ENCODE measurements at places on chromosomes 2 and 18.

- DNase-seq, result no peak
Observed at GRCh38 chr2:47520302-47520630, 117.3 kb downstream of the MSH2 start.

DNA sequence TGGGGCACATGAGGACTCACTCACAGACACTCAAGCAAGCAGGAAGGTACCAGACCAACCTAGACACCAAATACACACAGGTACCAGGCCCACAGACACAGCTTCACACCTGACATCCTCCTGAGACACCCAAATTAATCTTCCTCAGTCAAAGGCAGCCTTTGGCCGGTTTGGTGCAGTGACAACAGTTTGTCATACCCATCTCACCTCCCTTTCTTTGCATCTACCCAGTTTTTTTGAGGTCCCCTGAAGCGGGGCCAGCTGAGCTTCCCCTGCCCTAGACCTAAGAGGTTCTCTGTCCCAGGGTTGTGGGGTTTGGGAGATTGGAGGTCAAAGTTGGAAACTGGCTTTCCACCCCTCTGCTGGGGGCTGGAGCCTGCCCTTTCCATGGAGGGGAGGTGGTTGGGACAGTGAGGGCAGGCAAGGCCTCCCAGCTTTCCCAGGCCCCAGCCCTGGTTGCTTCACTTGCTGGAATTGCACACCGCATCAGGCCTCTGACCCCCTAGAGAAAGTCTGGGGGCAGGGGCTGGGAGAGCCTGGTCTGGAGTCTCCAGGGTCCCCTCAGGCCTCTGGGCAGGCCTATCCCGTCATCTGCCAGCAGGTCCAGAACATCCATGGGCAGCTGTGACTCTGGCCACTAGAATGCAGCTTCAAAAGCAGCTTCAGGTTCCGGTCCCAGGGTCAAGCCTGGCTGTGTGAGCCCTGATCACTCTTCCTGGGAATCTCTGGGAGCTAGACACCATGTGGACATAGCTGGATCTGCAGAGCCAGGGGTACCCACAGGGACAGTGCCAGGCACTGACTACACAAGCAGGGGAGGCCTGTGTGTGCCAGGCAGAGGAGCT is 12.5 kb upstream of the TEX261 start:
- DNase-seq, result no peak

DNA sequence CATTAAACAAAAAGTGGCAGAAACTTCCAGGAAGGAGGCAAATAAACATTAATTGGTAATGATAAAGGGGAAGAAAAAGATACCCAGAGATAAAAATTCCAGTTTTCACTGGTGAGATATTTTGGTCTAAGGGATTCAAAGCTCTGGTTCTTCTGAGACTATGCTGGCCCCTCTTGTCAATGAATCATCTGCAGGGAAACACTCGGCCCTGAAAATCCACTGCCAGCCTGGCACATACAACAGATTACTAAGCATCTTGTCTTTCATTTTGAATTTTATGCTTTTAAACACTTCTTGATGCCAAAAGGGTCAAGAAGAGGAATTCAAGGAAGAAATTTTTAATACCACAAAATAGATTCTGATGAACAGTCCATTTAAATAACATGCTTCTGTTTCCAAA is 1603.8 kb upstream of the ZEB2 start:
- DNase-seq, result no peak

- DNase-seq, result no peak
Observed at GRCh38 chr18:57121542-57122112, 25.3 kb upstream of the BOD1L2 start.

DNA sequence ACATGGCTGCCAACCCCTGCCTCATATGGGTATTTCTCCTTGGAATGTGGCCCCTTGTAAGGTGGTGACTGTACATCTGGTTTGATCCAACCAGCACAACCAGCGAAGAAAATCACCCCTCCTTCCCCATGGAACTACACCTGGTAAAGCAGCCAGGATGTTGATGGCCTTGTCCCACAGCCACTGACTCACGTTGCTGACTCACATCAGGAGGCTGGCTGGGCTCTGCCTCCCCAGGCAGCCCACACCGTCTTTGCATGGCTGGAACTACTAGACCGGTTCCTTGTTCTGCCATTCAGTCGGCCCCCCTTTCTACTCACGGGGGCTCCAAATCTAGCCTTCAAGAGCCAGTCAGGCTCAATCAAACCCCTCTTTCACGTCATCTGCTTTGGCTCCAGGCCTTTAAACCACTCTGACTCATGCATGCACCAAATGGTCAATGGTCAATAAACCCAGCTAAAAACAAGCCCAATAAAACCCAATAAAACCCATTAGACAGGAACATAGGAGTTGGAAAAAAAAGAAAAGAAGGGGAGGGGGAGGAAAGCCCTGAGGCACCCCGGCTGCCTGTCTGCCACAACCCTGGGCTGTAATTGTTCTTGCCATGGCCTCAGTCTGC is 114.8 kb downstream of the PLB1 start:
- DNase-seq, result peak; percentile 66

DNA sequence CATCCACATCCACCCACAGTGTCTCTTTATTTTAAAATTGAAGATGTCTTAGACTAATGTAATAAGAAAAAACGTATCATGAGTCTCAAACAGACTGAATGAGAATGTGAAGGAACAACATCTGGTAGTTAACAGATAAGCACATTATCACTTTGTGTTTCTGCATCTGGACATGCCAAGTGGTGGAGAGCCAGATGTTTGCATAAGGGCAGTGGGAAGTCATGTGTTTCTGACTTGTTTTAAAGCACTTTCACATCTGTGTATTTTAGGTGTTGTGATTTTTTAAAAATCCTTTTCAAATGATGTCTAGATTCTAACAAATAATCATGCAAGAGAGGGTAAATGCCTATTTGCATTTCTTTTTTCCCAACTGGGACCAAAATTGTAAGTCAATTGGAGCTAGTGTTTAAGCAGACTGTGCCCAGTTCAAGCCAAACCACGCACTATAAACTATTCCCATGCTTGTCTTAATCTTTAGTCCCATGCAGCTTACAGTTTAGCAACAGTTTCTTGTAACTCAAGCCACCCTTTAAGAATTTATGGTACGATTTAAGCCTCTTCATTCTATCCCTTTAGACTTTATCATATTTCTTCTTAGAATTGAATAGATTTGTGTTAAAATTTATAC is 272.7 kb upstream of the DOK6 start:
- no peak for DNase-seq

GRCh38 chr2:18284331-18284730 is 276.1 kb downstream of the RDH14 start:
- DNase-seq, result no peak

- DNase-seq, result no peak
Observed at GRCh38 chr18:40159141-40160017, 1795.7 kb upstream of the PIK3C3 start.

GRCh38 chr2:157447031-157447430 is 3.1 kb upstream of the CYTIP start:
- no peak for DNase-seq

GRCh38 chr2:151486053-151486452 is 76.4 kb downstream of the RIF1 start:
- DNase-seq, result no peak

- DNase-seq, result peak; percentile 89
Observed at GRCh38 chr2:239267288-239267951, 133.4 kb downstream of the HDAC4 start.

- no peak for DNase-seq
Observed at GRCh38 chr18:3447068-3447894, 2.7 kb upstream of the TGIF1 start.

GRCh38 chr2:59256290-59256689 is 1015.2 kb upstream of the FANCL start:
- DNase-seq, result no peak

GRCh38 chr2:240997856-240998705 is at the start of gene SNED1:
SNED1 (plus strand) TSS chr2:240998618; CDS start chr2:240998838, 220 bp downstream.
- peak; percentile 70 for DNase-seq

DNA sequence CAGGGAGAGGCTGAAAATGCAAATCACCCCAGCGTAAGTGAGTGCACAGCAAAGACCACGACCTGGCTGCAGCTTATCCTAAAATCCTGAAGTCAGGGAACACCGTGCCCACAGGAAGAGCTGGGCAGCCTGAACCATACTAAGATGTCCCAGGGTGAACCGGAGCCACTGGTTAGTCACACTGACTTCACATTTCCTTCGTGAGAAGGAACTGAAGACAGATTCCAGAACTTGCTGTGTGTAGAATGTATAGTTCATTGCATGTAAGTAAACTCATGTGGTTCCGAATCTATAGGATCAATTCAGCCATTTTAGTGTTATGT is 84.6 kb upstream of the NDUFV2 start:
- DNase-seq, result no peak

DNA sequence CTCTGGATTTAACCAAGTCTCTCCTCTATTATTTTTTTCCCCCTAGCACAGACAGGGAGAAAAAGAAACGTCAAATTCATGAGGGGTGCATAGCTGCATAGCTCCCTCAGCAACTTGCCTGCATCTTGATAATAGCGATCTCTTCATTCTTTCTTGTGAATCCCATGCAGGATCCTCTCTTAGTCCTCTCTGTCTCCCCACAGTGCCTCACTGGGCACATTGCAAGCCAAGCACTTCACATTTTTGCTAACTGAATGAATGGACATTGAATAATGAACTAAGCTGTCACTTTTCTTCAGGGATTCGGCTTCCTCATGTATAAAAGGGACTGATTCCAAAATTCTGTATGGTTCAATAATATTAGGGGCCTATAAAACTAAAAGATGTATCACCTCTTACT is 2.9 kb upstream of the EPB41L3 start:
- no peak for DNase-seq

- DNase-seq, result no peak
Observed at GRCh38 chr2:53174539-53174938, 593.1 kb upstream of the CHAC2 start.

- peak; percentile 50 for DNase-seq
Observed at GRCh38 chr2:25204190-25204838, 35.9 kb upstream of the POMC start.
